ENCODE measurements at places on chromosomes 3 and 15.

- DNase-seq, result no peak
Observed at GRCh38 chr3:106065831-106066230, 197.0 kb upstream of the CBLB start.

- DNase-seq, result no peak
Observed at GRCh38 chr15:31523027-31523654, 196.5 kb downstream of the KLF13 start.

GRCh38 chr3:34421762-34422161 is 623.3 kb downstream of the PDCD6IP start:
- no peak for DNase-seq

GRCh38 chr3:194507571-194507970 is 20.8 kb upstream of the ATP13A3 start:
- no peak for DNase-seq

GRCh38 chr3:49620728-49621127 is 53.4 kb upstream of the APEH start:
- no peak for DNase-seq

DNA sequence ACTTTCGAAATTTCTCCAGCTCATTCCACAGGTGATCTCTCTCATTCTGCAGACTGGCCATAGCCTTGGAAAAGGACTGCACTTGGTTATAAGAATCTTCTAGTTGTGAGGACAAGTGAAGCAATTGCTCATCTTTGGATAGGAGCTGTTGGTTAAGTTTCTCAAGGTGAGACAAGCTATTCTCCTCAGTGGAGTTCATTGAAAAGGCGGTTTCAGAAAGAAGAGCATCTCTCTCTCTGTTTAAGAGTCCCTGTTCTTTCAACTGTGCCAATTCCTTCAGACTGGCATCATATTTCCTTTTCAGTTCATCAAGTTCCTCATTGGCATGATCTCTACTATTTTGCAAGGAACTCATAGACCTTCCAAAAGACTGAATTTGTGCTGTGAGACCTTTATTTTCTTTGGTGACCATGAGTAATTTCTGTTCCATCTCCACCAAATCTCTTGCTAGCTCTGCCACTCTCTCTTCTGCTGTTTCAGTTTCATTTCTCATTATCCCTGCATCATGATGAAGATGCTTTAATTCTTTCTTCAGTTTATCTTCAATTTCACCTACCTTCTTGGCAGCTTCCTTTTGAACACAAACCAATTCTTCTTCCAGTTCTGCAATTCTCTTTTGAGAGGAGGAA is 30.2 kb upstream of the HCLS1 start:
- DNase-seq, result peak; percentile 18

DNA sequence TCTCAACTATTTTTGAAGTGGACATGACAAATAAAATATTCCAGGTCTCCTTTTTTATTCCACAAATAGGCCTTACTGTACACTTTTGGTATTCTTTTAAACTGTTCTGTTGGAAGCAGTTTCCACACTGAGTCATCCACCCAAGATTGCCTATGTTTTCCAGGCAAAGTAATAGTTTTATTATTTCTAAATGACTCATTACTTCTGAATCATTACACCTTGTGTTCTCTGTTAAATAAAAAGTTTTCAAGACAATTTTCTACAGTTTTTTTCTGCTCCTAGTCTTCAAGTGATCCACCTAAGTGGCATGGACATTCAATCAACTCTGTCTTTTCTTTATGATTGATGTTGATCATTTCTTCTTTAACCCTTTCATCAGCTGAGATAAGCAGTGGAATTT is 26.5 kb downstream of the PPP2R3A start:
- DNase-seq, result no peak

Data from GM12864 (cell line).